Cardiac septum (tissue), 1 donor: ENCODE measurements at places on chromosomes 6 and 20. TPM values are rescaled to one million over a fixed set of nuclear protein-coding genes. Genes with fewer than 3 reads are reported as not detected.

The RIMS4 gene
- total RNA-seq: 0.27 TPM

- DNase-seq: no peak
Measured at GRCh38 chr20:47876311-47877088, 91.2 kb upstream of the SULF2 start.

GRCh38 chr6:149761438-149761837 lies 11.9 kb downstream of the PCMT1 start:
- DNase-seq: no peak

DNA sequence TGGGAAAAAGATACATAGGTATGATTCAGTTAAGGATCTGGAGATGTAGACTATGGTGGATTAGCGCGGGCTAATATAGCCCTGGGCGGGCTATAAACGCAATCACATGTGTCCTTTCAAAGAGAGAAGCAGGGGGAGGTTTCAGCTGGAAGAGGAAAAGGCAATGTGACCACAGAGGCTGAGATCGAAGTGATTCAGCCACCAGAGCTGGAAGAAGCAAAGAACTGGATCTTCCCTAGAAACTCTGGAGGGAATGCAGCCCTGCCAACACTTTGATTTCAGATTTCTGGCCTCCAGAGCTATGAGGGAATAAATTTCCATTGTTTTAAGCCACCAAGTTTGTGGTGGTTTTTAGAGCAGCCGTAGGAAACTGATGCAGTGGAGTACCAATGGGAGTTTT lies 81.5 kb upstream of the NHSL1 start:
- DNase-seq: no peak
